ENCODE measurements at places on chromosomes 2 and 18. TPM values are rescaled to one million over a fixed set of nuclear protein-coding genes. Genes with fewer than 3 reads are reported as not detected.

Gene GDF7
- not detected for total RNA-seq

- DNase-seq = peak; percentile 67
These were observed 861 bp upstream of the SEMA4C start for GRCh38 chr2:96870626-96871255.

DNA sequence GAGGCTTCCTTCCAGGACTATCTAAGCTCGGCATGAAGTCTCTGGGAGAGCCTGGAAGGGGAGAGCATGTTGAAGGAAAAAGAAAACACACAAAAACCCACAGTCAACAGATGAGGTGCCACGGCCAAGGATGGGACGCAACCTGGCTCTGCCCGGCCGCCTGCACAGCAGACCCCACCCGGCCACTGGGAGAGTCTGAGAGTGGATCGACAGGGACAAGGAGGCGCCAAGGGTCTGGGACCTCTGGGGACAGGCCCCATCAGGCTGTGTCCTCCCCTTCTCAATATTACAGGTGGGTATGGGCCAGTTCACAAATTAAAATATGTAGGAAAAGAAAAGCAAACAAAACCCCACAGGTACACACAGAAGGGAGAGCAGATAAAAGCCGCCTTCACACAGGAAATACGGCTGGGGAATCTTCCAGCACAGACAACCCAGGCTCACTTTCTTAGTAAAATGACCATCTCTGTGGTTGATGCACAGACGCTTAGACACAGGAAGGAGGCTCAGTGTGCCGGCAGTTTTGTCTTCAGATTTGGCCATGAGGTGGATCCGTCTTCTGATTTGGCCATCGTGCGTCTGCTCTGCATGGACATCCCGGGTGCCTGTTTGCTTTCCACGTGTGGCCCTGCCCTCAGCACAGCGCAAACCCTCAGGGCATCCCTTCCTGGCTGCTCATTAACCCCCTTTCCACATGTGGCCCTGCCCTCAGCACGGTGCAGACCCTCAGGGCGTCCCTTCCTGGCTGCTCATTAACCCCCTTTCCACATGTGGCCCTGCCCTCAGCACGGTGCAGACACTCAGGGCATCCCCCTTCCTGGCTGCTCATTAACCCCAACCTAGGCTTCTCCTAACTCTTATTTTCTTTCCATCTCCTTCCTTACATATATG lies 138.4 kb downstream of the EIPR1 start:
- DNase-seq = no peak

GRCh38 chr2:207939342-207940108 lies 85.8 kb downstream of the PLEKHM3 start:
- DNase-seq = no peak

GRCh38 chr18:53254265-53254664 lies 914.3 kb downstream of the DCC start:
- no peak for DNase-seq

Measured in fibroblast of the aortic adventitia (primary cell).